GM18507 (cell line): ENCODE measurements at places on chromosomes 2 and 18.

- no peak for DNase-seq
These were observed 40.4 kb downstream of the CELF4 start for GRCh38 chr18:37525262-37525585.

DNA sequence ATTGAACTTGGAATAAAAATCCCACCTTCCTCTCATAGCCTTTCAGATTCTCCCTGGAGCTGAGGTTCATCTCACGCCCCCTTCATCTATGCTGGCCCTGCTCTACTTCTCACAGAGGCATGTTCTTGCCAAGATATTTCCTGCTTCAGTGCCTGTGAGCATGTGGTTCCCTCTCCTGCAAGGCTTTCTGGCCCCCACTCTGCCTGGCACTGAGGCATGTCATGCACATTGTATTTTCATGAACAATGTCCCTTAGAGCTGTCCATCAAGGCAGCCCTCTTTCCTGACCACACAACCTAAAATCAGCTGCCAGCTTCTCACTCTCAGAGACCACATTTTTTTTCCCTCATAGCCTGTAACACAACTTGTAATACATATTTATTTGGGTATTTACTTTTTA is 18.0 kb upstream of the HK2 start:
- no peak for DNase-seq

DNA sequence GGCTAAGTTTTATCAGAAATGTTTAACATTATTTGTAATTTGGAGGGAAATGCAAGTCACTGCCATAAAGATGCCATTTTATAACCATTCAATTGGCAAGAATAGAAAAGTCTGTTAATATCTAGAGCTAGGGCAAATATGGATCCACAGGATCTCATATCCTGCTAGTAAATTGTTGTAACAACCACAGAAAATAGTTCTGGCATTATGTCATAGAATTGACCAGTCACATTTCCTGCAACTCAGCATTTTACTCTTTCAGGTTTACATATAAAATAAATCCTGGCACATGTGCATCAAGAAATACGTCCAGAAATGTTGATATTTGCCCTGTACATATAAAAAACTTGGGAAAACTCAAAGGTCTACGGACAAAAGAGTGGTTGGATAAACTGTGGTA is 32.9 kb downstream of the OSBPL6 start:
- DNase-seq: no peak

DNA sequence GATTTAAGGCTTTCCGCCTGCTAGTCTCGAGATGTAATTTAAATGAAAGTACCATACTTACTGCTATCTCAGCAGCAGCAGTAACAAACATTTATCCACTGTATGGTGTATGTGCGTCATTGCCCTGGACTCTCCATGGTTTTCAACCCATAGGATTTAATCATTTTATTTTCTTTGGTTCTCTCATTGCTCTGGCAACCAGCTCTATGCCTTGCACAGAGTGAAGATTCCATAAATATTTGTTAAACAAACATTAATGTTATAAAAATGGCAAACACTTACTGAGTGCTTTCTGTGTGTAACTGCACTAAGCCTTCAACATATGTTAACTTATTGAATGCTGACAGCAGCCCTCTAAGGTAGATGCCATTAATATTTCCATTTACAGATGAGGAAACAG is 1.3 kb upstream of the LMAN1 start:
- no peak for DNase-seq

GRCh38 chr2:199950396-199950795 is 4.9 kb downstream of the TYW5 start:
- no peak for DNase-seq

DNA sequence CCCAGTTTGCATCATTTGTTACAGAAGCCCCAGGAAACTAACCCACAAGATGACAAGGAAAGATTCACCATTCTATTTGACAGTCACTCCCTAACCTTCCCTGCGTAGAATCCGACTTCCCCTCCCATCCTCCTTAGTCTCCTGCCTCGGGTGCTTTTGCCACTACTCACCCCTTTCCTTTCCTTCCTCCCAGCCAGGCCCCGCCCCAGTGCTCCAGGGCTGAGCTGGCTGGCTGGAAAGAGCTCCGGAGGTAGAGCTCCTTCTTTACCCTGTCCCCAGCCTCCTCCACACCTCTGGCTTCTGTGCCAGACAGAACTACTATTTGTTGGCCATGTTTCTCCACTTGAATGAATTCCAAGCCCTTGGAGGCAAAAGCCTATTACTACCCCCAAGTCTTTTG is 317.6 kb upstream of the NCKAP5 start:
- no peak for DNase-seq

- no peak for DNase-seq
These were observed 89.9 kb downstream of the GLI2 start for GRCh38 chr2:120825370-120826259.

DNA sequence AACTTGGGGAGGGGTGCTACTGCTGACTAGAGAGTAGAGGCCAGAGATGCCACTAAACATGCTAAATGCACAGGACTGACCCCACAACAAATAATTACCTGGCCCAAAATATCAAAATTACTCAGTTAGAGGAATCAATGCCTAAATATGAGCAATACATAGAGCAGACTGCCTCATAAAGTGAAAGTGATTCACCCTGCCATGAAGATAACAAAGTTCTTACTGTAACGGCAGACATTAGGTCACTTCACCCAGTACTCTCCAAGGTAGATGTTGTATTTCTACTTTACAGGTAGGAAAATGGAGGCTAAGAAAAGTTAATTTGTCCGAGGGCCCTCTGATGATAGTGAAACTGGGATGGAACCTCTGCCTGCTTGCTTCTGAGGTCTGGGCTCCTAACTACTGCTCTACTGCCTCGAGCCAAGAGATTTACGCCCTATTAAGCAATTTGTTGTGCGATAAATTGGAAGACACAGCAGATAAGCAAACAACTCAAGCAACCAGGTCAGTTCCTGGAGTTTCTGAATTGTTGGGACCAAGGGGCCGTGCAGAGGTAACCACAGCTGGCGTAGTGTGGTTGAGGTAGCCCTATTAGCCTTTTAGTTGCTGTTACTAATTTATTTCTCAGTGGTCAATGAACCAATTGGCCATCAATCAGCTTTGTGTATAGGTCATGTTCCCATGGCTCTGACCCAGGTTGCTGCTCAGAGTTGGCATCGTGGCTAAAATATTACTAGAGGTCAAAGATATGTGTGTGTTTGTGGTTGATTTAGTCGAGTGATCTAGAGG is 4.8 kb downstream of the DHRS9 start:
- no peak for DNase-seq

GRCh38 chr2:11829324-11829946 is 83.0 kb downstream of the LPIN1 start:
- peak; percentile 17 for DNase-seq

DNA sequence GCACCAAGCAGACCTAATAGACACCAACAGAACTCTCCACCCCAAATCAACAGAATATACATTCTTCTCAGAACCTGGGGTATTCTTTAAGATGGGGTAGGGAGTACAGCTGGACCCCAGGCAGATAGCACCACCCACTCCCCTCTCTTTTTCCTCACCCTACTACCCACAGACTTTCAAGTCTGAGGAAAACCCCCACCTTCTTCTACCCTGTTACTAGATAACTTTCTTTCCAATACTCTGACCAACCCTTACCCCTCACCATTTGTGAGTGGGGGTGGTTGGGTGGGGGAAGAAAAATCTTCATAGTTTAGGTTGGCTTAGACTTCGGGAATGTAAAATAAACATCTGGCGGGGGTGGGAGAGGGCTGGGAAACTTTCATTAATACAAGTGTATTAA is 20.3 kb upstream of the ZBTB14 start:
- DNase-seq: no peak

DNA sequence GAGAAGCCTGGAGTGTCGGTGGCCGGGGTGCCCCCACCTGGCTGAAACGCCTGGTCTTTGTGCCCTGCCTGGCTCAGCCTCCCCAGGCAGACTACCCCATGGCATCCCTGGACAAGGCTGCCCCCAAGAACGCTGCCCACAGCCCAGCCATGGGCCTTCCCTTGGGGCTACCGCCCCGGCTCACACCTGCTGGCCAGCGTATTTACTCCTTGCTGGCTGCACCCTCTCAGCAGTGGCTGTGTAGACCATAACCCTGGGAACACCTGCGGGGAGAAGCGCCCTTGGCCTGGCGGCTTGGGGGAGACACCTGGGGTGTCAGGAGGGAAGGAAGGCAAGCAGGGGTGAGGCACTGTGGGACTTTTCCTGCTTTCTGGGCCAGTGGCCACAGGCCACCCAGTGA is 17.3 kb downstream of the CAPN10 start:
- no peak for DNase-seq
